ENCODE measurements at places on chromosomes 16 and 17.

DNA sequence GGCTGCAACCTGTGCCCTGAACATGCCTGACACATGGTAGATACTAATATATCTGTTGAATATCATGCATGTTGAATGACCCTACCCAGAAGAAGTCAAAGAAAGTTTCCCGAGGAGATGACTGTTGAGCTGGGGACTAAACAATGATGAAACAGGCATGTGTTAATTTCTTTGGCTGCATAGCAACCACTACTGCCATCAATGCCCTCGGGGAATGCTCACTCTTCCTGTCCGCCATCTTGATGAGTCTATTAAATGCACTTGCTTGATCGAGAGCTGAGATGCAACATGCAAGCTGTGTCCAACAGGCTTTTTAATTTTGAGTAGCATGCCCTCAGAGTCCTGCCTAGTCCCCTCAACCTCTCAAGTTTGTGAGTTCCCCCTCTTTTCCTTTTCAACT lies 31.3 kb downstream of the GRIN2A start:
- DNase-seq: no peak

- DNase-seq: no peak
These were observed 172.9 kb downstream of the AATF start for GRCh38 chr17:37121616-37122015.

DNA sequence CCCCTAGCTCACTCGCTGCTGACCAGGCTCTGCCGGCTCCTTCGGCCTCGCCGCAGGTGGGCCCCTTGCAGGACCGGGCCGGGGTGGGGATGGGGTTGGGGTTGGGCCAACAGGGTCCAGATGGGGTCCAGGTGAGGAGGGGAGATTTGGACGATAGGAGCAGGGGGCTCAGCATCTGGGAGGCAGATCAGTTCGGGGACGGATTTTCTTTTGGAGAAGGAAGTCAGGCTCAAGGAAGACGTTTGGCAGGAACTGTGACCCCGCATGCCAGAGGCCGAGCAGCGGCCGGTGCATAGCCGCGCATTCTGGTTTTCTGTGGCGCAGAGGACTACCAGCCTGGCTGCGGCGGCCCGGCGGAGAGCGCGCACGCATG lies 845 bp upstream of the ALDOA start:
- DNase-seq: no peak

DNA sequence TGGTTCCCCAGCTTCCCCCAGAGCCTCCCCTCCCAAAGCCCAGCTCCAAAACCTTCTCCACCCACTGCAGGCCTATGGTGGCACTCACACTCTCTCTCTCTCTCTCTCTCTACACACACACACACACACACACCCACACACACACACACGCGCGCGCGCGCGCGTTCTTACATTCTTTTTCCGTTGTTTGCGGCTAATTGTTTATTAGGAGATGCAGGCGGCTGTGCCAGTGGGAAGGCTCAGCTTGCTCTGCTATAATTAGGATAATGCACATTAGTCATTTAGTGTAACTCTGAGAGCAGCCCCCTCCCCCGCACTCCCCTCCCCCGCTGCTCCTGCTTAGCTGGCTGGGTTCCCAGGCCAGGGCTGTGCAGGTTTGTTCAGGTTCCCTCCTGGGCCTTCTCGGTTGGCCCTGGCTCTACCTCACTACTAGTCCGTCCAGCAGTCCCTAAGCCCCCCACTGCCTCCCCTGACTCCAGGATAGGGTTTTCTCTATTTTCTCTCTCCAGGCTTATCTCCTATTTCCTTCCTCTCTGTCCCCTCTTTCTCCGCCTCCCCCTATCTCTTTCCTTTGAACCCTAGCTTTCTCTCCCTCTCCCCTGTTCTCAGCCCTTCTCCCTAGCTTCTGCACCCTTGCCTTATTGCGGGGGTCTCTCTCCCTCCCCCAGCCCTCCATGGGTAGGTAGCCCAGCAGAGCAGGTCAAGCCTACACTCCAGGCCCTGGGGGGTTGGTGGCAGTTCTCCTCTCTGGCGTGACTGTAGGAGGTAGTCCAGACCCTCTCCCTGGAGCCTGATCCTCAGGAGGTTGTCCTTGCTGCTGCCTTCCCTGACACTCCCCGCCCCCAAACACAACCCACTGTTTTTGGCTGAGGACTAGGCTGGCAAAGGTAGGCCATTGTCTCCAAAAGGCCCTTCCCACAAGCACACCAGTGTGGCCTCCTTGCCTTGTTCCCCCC lies 34.0 kb downstream of the TMEM132E start:
- no peak for DNase-seq

DNA sequence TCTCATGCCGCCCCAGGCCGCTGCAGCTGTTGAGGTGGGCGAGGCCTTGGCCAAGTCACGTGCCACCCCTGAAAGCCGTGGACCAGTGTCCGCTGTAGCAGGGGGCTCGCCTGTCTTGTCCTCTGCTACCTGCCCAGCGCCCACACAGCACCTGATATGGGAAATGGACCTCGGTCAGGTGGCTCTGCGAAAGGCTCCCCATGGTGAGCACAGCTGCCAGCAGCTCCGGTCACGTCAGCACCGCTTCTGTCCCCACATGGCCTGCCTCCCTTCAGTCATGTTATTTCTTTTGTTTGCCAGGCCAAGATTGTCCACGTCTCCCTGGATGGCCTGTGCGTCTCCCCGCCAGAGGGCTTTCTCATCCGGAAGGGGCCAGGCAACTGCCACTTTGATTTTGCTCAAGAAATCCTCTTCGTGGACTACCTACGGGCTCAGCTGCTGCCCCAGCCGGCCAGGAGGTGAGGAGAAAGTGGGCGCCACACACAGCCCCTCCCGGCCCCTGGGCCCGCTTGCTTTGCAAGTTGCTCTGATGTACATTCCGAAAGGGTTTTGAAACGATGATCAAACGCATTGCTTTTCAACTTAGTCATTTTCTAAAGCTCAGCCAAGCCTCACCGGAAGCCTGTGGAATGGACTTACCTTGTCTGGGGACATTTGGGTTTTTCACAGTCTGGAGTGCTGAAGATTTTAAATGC lies 219.8 kb downstream of the KATNIP start:
- DNase-seq: no peak

DNA sequence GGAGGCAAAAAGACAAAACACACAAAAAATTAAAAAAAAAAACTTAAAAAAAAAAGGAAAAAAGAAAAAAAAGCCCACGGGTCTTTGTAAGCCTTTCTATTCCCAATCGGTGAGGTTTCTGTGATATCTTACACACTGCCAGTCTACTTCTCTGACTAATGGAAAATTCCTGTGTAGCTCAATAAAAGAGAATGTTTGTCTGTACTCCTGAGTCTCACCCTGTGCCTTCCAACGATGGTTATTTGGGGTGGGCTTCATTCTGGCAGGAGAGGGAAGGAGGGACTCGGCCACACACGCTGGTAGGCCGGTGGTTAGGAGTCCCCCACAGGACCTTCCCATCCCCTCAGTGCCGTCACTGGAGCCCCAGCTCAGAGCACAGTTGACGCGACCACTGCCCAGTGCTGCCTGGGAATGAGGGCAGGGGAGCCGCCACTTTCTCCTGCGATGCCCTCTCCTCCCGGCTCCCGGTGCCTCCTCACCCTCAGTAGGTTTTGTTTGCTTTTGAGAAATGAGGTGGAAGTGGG lies 68.0 kb downstream of the AMFR start:
- no peak for DNase-seq

DNA sequence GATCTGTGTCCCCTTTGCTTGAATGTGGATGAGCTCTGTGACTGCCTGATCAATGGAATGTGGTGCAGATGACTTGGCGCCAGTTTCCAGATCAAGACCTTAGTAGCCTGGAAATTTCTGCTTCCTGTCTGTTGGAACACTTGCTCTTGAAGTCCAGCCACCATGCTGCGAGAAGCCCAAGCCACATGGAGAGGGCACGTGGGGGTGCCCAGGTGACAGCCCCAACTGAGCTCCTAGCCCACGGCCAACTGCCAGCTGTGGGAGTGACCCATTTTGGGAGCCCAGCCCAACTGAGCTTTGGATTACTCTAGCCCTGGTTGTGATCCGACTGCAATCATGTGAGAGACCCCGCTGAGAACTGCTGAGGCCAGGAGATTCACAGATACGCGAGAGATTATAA lies 3.3 kb upstream of the ITGAM start:
- no peak for DNase-seq

DNA sequence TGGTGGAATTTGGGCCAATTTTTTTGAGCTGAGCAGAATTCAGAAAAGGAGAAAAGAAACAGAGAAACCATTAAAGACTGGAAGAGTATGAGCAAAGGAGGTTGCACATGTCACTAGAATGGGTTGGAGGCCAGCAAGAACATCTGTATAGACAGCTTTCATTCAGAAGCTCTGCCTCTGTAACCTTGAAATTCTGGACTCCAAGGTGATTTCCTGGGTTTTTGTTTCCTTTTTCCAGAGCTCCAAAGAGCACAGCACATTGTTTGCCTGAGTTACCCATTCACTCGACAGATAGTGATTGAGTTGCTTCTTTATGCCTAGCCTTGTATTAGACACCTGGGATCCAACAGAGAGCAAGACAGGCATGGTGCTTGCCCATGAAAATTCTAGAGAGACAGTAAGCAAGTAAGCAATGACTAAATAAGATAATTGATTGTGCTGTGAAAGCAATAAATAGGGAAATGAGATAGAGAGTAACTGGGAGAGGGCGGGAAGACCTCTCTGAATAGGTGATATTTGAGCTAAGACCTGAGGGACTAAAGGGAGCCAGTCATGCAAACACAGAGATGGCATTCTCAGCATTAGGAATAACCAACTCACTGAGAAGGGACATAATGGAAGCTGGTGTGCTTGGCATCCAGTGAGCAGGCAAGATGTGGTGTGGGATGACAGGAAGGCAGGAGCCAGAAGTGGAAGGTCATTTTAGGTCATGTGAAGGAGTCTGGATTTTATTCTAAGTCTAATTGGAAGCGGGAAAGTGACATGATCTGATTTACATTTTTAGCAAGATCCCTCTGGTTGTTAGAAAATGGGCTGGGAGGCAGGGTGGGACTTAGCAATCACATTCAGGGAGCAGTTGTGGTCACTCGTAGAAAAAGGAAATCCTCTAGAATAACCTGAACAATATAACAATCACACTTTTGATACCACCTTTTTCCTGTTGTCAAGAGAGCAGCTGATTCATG lies 197.5 kb downstream of the HS3ST3A1 start:
- no peak for DNase-seq
